ENCODE measurements at places on chromosomes 12 and 14.

DNA sequence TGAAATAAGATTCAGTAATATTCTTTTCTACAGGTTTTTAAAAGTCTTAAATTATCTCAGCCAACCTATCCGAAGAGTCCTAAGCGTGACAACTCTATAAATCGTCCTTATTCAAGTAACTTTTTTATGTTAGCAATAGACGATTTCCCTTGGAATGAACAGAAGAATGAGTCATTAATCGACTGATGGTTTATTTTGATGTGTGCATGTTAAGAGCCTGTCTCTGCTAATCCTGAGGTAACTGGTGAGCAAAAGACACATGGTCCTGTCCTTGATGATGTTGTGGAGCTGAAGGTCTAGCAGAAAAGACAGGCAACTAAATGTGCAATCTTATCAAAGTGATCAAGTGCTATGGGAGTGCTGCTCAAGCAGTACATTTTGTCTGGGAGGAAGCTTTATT lies 80.4 kb downstream of the DAAM1 start:
- no peak for DNase-seq

- DNase-seq = no peak
Measured at GRCh38 chr12:9343731-9344130, 135.5 kb upstream of the PZP start.

- DNase-seq = peak; percentile 52
Measured at GRCh38 chr14:66403183-66403582, 83.0 kb upstream of the CCDC196 start.

- DNase-seq = peak; percentile 68
Measured at GRCh38 chr14:78902010-78902623, 731.9 kb downstream of the NRXN3 start.

- no peak for DNase-seq
Measured at GRCh38 chr14:69845787-69846186, 33.4 kb upstream of the SMOC1 start.

- no peak for DNase-seq
Measured at GRCh38 chr12:123223241-123223668, 9.7 kb downstream of the MPHOSPH9 start.

GRCh38 chr12:77842430-77842829 lies 11.7 kb downstream of the NAV3 start:
- no peak for DNase-seq

DNA sequence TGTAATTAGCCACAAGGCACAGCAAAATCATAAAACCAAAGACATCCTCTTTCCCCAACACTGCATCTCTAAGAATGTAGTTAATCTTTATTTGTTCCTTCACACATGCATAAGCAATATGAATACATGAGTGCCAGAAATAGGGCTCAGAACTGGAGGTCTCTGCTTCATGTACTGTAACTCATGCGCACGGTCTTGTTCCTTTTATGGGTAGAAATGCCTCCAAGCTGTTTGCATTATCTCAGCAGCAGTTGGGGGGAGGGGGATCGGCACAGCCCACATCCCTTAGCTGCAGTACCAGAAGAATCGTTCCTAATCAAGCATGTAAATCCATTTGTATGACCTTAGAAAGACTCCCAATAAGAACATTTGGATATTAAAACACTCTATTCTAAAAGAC lies 20.0 kb downstream of the RHOJ start:
- DNase-seq = no peak

DNA sequence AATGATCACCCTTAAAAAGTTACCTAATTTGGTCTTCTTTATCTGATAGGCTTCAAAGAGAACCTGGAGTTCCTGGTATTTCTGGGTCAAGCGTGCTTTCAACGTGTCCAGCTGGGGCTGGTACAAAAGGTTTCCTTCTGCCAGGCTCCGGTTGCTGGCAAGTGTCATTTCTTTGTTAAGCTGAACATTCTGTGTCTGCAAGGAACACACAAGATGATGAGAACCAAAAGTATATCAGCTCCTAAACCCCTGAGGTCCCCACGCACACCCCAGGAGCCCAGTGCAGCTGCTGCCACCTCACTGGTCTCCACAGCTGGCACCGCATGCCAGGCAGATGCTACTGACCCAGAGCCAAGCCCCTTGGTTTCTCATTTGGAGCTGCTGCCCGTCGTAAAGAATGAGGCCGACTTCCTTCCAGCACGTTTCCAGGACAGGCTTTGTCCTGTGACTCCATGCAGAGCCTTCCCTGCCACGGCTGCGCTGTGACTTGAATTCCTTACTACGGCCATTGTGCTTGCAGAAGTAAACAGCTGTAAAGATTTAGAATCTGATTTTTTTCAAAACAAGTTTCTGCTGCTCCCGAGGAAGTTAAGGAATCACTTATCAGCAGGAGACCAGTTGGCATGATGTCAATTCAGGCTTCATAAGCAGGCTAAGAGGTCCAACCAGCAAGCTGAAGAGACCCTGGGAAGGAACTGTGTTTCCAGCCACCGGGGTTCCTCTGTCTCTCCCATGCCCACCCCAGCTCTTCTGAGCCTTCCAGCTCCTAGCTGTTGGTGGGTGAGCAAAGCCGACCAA lies 24.9 kb downstream of the VPS37B start:
- no peak for DNase-seq

- no peak for DNase-seq
Measured at GRCh38 chr14:89382901-89383845, 33.9 kb downstream of the FOXN3 start.

- no peak for DNase-seq
Measured at GRCh38 chr14:73162251-73162650, 25.9 kb downstream of the PSEN1 start.

GRCh38 chr12:89960607-89961394 lies 252.2 kb upstream of the ATP2B1 start:
- DNase-seq = no peak

- no peak for DNase-seq
Measured at GRCh38 chr12:70828351-70828750, 92.2 kb downstream of the PTPRR start.

GRCh38 chr12:126899926-126900792 lies 1366.8 kb upstream of the TMEM132C start:
- no peak for DNase-seq

GRCh38 chr14:70642303-70643235 lies 853 bp downstream of the TTC9 start:
- peak; percentile 48 for DNase-seq

GRCh38 chr12:54038871-54039414 lies 6.1 kb downstream of the HOXC5 start:
- DNase-seq = no peak

- DNase-seq = no peak
Measured at GRCh38 chr14:90697132-90697531, 119.1 kb downstream of the TTC7B start.

- DNase-seq = no peak
Measured at GRCh38 chr12:132631666-132632065, 13.1 kb downstream of the P2RX2 start.

DNA sequence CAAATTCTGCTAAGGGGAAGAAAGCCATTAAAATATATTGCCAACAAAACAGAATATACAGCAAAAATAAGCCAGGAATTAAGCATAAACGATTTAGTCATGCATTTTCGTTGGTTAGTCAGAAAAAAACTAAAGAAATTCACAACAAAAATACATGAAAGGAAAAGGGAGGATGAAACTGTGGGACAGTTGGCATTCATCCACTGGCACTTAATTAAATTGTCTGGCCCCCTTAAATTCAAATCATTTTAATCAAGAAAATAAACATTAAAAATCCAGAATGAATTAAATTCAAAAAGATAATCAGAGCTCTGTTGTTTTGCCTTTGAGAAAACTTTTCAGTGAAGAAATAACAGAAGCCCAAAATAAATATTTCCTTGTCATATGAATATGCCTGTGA lies 264.6 kb upstream of the TMTC1 start:
- DNase-seq = no peak

GRCh38 chr14:105090493-105091053 lies 25.3 kb upstream of the GPR132 start:
- peak; percentile 93 for DNase-seq

DNA sequence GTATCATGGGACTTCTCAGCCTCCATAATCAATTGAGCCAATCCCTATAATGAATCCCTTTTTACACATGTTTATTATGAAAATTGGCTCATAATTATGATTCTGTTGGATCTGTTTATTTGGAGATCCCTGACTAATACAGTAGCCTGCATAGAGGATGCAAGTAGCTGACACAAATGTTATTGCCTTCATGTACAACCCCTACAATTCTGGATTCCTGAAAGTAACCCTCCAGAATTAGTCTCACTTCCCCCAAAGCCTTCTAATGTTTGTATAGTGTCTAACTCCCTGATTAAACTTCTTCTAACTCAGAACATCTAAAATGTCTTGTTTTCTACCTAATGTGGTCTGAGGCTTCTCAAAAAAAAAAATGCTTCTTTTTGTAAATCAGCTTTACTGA lies 6.6 kb upstream of the SMIM10L1 start:
- no peak for DNase-seq
